ENCODE measurements at places on chromosomes 1 and 21.

GRCh38 chr1:231172411-231172810 is 10.6 kb downstream of the TRIM67 start:
- DNase-seq: no peak

DNA sequence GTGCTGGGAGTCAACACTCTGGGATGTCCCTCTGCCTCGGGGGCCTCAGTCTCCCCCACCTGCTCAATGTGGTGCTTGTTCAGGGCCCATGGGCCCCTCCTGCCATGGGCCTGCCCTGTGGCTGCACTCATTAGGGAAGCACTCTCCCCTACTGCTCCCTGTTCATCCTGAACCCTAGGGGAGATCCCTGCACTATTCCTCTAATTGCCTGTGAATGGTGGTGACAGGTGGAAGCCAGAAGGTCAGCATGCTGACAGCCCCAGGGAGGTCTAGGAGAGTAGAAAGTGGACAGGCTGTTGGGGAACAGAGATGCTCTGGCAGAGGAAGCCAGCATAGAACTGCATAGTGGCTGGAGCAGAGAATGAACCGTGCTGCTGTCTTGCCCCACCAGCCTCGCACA is 217.6 kb downstream of the TRABD2B start:
- DNase-seq: no peak

DNA sequence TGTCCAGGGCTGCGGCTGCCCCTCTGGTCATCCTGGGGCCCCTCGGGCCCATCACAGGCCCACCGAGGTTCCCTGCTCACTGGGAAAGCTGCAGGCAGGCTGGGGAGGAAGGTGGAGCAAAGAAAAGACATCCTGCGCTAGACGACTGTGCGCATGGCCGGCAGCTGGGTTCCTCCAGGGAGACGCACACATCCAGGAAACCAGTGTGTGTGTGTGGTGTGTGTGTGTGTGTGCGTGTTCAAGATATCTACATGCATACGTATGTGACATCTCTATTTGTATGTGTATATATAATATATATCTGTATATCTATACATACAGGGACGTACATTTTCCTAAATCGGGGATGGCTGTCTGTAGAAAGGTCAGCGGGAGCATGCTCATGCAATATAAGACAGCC is 63.7 kb downstream of the ACOT7 start:
- DNase-seq: no peak

- no peak for DNase-seq
Observed at GRCh38 chr1:199283794-199284193, 645.0 kb downstream of the PTPRC start.

DNA sequence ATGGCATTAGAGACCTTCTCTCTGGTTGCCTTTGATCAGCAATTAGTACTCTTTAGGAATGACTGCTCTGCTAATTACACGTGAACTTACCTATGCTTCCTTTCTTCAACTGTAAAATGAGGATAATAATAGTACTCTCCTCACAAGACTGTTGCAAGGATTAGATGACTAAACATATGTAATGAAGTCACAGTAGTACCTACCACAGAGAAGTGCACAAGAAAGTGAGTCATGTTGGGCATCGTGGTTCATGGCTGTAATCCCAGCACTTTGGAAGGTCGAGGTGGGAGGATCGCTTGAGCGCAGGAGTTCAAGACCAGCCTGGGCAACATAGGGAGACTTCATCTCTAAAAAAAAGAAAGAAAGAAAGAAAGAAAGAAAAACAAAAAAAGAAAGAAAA is 68.1 kb upstream of the AK4 start:
- DNase-seq: no peak

DNA sequence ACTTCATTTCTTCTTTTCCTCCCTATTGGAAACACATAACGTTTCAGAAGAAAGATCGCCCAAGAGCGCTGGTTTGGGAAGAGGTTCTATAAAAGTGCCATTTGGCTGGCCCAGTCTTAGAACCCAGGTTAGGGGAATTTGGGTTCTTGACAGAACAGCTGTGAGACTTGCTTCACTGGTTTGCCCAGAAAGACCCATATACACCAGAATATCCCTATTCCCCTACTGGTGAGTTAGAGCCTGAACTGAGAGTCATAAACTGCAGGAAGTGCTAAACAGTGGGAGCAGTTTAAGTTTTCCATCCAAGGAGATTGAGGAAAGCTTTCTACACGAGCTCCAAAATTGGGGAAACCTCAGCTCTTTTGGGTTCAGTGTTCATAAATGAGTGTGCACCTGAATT is 275.2 kb downstream of the VAV3 start:
- no peak for DNase-seq

DNA sequence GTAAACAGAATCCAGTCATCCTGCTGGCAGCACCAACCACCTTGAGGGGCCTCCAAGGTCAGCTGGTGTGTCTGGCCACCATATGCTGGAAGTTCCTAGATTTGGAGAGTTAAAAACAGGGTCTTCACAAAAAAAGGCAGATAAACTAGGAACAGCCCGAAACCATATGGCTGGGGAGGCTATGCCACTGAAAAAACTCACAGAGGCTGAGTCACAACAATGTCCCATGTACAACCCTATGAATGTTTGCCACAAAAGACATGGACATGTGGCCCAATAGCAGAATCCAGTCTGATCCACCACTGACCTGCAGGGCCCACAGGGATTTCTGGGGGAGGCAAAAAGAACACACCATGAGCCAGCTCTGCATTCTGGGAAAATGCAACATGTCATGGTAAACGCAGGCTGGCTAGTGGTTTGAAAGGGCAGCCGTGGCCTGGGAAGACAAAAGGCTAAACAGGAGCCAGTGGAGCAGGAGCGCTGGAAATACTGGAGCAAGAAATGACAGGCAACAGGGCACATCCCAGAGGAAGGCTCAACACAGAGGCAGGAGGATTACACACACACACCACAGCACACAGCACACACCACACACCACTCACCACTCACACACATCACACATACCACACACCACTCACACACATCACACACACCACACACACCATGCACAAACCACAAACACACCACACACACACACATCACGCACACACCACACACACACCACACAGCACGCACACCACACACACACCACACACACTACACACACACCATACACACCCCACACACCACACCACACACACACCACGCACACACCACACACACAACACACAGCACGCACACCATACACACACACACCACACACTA is 55.4 kb downstream of the HSF2BP start:
- no peak for DNase-seq

GRCh38 chr1:211920141-211920572 is 89.6 kb upstream of the LPGAT1 start:
- no peak for DNase-seq

- no peak for DNase-seq
Observed at GRCh38 chr1:183946320-183946613, 91.3 kb downstream of the COLGALT2 start.

- DNase-seq: no peak
Observed at GRCh38 chr1:83818916-83819315, 180.0 kb downstream of the TTLL7 start.

DNA sequence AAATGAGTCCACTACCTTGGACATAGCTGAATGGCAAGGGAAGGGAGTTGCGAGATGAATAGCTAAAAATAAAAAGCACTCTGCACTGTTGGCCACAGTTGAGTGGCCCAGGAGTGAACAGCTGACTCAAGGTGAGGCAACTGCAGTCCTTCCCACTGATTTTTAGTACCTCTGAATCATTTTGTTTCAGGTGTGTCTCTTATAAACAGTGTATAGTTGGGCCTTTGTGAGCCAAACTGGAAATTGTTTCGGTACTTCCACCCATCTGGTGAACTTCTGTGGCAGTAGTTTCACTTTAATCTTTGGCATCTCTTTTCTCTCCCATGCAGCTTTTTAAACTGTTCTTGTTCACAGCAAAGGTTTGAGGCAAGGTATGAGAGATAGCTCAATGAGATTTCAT is 122.7 kb downstream of the VAV3 start:
- DNase-seq: no peak

DNA sequence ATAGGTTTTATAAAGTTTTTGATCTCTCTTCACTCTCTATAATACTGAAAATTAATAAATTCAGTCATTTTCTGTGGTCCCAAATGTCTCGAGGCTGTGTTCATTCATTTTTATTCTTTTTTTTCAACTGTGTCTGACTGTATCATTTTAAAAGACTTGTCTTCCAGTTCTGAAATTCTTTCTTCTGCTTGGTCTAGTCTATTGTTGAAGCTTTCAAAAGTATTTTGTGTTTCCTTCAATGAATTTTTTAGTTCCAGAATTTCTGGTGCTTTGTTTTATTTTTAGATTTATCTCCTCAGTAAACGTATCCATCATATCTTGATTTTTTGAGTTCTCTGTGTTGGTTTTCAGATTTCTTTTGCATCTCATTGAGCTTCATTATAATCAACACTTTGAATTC is 161.0 kb upstream of the CHRM3 start:
- DNase-seq: no peak

DNA sequence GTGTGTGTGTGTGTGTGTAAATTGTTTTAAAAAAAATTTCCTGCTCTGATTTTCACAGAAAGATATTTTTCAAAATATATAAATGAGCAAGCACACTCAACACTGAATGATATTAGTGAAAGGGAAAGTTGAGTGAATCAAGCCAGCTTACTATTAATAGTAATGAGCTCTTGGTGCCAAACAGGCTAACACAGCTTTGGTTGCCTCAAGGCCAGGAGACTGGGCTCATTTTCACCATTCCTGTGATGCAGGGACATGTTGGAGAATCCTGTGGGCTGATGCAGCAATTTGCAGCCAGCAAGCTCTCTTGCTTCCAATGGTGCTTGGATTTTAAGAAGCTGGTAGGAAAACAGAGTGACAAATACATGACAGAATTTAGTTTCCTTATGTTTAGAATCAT is 30.2 kb downstream of the PLA2G4A start:
- no peak for DNase-seq

- no peak for DNase-seq
Observed at GRCh38 chr21:45989355-45990048, 7.9 kb downstream of the COL6A1 start.

DNA sequence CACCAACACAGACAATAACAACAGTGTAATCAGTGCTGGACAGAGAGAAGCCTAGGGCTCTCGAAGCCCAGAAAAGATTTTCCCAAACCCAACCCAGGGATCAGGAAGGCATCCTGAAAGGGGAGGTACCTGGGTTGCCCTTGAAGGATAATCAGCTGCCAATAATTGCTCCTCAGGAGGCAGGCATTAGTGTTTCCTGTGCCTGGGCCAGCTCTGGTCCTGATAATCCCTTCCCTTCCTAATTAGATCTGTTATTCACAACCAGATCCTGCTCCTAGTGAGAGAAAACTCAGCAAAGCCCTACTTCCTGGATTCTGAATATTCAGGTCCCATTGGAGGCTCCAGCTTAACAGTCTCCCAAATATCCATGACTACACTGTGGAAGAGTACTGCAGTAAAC is 117.4 kb downstream of the DMRTA2 start:
- DNase-seq: no peak

- DNase-seq: no peak
Observed at GRCh38 chr1:240188139-240188538, 96.5 kb downstream of the FMN2 start.

GRCh38 chr1:27531959-27532685 is 42.2 kb upstream of the WASF2 start:
- no peak for DNase-seq

DNA sequence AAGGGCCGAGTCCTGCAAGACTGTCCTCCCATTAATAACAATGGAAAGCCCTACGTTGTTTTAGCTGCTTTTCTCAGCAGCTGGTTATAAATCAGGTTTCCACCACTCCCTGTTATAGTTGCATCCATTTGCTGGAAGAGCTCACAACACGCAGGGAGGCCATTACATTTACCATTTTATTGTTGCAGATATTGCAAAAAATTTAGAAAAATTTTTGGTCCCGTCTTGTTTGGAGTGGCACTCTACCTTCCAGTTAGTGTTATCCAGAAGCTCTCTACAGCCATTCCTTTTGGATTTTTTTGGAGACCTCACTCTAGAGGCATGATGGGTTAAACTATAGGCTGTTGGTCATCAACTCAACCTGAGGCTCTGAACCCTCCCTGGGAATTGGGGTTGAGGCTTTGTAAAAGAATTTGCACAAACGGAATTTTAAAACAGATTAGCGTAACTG is 1532.1 kb upstream of the TPTE start:
- DNase-seq: no peak

DNA sequence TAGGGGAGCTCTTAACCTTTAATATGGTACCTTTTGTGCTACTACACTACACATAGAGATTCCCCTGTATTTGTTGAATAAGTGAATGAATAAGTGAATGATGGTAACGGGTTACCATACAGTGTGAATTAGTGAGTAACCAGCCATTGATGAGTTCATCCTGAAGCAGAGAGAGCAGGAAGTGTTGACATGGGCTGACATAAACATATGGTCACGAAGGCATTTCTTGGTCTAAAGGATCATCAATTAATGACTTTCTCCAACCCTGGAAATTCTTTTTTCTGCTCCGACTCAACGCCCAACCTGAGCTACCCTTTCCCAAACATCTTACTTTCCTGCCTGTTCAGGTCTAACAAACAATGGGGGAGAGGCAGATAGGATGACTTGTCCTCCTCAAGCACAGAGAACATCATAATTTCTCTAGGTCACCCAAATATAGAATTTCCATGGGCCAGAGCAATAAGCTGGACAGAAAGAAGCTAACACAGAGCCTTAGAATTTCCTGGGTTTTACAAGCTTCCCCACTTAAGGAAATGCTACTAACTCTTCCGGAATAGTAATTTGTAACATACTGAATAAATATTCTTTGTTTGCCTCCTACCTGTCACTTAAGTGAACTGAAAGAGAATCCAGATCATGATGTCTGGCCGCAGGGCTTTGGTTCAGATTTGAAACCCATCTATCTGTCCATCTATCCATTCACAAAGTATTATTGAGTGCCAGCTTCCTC is 114.7 kb upstream of the NGF start:
- no peak for DNase-seq

- DNase-seq: no peak
Observed at GRCh38 chr1:18116777-18117176, 9.2 kb downstream of the IGSF21 start.

DNA sequence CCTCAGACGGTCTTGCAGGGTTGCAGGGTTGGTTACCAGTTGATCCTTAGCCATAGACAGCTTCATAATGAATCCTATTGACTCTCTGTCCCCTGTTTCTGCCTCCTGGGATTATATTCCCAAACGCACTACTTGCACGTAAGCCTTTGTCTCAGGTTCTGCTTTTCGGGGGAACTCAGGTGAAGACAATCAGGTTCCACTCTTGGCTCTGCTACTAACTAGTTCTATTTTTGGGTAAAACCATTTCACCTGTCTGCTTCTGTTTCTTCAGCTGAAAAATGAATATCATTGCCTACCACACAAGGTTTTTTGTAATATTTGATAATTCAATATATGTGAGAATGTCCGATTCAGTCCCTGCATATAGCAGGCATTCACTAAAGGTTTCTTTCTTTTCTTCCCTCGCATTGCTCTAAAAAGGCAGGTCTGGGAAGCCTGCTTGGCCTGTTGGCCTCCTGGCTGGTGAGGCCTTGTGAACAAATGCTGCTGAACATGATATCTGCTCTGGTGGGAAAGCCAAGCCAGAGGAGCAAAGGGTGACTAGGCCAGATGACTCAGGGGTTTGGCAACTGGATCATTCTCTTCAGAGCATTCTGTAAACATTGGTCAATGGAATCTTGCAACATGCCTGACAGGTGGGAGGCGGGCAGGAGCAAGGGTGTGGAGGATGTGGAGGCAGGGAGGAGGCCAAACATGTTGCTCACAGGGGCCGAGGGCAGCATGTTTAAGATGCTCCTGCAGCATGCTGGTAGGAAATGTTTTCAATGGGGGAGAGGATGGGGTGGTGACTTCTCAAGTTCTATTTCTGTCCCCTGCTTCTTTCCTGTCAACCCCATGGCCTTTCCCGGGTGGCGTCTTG is 23.8 kb downstream of the IER5 start:
- DNase-seq: no peak
